Naive thymus-derived CD4-positive, alpha-beta T cell (primary cell): ENCODE measurements at places on chromosomes 11 and 22.

- H3K4me1 ChIP-seq, result no peaks in the 10 kb centered on the region
- no peak overlapping the region for H3K27ac ChIP-seq
- H3K4me3 ChIP-seq, result no peak overlapping the region
- no peaks in the 10 kb centered on the region for H3K36me3 ChIP-seq
- H3K27me3 ChIP-seq, result no peaks in the 10 kb centered on the region
Measured at GRCh38 chr11:36352922-36353321, 56.8 kb downstream of the PRR5L start.

DNA sequence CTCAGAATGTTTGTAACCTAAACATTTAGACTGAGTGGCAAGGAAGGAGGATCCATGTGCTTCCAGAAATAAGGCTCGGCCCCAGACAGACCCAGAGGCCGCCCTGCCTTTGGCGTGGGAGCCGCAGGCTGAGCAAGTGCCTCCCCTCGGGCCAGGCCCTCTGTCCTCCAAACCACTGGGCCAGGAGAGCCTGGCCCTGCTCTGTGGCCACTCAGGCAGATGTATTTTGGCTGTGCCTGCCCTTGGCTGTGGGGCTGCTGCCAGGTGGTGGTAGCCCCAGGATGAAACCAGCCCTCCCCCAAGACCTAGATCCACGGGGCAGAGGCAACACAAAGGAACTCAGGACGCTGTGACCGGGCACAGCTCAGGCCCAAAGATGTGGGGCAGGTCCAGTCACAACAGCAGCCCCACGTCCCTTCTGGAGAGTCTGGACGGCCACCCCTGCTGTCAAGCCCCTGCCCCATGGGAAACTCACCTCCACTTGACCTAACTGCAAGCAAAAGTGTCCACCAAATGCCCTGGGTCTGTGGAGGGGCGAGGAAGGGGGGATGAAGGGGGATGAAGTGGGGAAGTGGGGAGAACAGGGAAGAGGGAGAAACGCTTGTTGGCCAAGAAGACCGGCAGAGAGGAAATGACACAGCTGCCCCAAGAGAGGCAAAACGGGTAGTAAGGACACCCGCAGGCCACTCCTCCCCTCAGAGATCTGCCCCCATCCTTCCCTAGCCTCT lies 24.0 kb downstream of the PISD start:
- no peak overlapping the region for H3K4me3 ChIP-seq
- H3K4me1 ChIP-seq, result peaks cover 16% of the 10 kb centered on the region
- H3K36me3 ChIP-seq, result no peaks in the 10 kb centered on the region
- H3K27me3 ChIP-seq, result no peaks in the 10 kb centered on the region

GRCh38 chr11:70472240-70472639 lies 73.9 kb downstream of the CTTN start:
- no peak overlapping the region for H3K27ac ChIP-seq
- no peaks in the 10 kb centered on the region for H3K4me1 ChIP-seq
- H3K27me3 ChIP-seq, result no peaks in the 10 kb centered on the region
- no peak overlapping the region for H3K4me3 ChIP-seq
- no peaks in the 10 kb centered on the region for H3K36me3 ChIP-seq

- H3K4me1 ChIP-seq, result peaks cover 27% of the 10 kb centered on the region
- H3K4me3 ChIP-seq, result peak overlapping the region; percentile 81
- no peaks in the 10 kb centered on the region for H3K27me3 ChIP-seq
- DNase-seq, result peak; percentile 86
- H3K36me3 ChIP-seq, result peaks cover 3% of the 10 kb centered on the region
Measured at GRCh38 chr11:68213555-68214172, 568 bp upstream of the KMT5B start.

- no peaks in the 10 kb centered on the region for H3K27me3 ChIP-seq
- DNase-seq, result no peak
- no peak overlapping the region for H3K4me3 ChIP-seq
- H3K36me3 ChIP-seq, result no peaks in the 10 kb centered on the region
- no peaks in the 10 kb centered on the region for H3K4me1 ChIP-seq
- no peak overlapping the region for H3K27ac ChIP-seq
Measured at GRCh38 chr11:12045914-12046635, 37.6 kb upstream of the DKK3 start.

- H3K4me3 ChIP-seq, result no peak overlapping the region
- H3K4me1 ChIP-seq, result no peaks in the 10 kb centered on the region
- H3K27ac ChIP-seq, result no peak overlapping the region
- no peak for DNase-seq
- no peaks in the 10 kb centered on the region for H3K36me3 ChIP-seq
Measured at GRCh38 chr11:132962041-132962440, 570.3 kb downstream of the OPCML start.

- H3K36me3 ChIP-seq, result no peaks in the 10 kb centered on the region
- H3K4me1 ChIP-seq, result peaks cover 15% of the 10 kb centered on the region
- peak overlapping the region; percentile 86 for H3K4me3 ChIP-seq
- DNase-seq, result no peak
Measured at GRCh38 chr11:820655-821511, 2.2 kb downstream of the PNPLA2 start.

DNA sequence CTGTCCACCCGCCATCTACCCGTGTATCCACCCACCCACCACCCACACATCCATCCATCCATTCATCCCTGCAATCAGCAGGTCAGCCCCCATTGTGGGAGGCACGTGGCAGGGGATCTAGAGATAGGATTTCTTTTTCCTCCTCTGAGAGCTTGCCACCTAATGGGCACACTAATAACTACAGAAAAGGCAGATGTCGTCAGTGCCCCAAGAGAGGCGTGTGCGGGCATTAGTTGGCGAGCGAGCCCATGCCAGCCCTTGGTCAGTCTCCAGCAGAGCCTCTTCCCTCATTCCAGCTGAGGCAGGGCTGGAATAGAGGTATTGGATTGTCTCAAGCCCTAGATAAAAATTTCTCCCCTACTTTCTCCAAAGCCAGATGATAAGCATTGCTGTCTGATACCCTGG lies 9.7 kb downstream of the USP2 start:
- no peaks in the 10 kb centered on the region for H3K27me3 ChIP-seq
- H3K4me3 ChIP-seq, result no peak overlapping the region
- H3K27ac ChIP-seq, result no peak overlapping the region

DNA sequence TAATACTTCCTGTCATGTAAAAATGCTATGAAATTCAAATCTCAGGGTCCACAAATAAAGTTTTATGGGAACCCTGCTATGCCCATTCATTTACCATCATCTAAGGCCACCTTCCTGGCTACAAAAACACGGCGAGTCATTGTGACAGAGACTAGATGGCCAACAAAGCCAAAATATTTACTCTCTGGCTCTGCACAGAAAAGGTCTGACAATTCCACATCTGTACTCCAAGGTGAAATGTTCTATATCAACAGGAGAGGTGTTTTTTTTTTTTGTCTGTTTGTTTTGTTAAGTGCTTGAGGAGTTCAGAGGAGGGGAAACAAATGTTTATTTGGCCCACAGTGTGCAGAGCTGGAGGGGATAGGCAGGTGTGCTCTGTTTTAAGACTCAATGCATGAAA lies 18.6 kb upstream of the TMA7B start:
- H3K4me1 ChIP-seq, result peaks cover 96% of the 10 kb centered on the region
- H3K4me3 ChIP-seq, result no peak overlapping the region
- no peaks in the 10 kb centered on the region for H3K27me3 ChIP-seq
- no peak for DNase-seq
- H3K36me3 ChIP-seq, result no peaks in the 10 kb centered on the region
